ENCODE measurements at places on chromosomes 4 and X.

DNA sequence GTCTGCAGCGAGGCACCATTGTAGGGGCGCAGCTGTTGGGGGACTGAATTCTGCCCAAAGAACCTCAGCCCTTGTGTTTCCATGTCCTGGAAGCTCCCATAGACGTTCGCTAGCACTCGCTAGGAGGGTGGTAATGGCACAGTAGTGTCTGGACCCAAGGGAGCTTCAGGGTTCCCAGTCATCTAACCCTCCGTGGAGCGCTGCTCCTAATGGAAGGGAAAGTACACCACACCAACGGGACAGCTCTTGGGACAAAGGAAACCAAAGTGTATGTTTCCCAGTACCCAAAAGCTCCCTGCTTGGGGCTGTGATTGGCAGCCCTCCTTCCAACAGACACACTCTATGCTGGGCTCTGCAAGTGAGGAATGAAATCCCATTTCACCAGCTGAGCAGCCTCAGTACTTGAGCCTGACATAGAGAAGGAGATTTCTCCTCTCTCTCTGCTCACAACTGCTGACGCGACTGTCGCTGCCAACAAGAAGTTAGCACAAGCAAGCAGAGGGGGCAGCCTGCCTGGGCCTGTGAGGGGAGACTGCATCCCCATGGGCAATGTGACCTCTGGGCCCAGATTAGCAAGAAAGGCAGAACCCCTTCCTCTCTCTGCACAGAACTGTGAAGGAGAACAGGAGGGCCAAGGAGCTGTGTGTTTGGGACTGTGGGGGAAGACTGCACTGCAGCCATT is 67.6 kb upstream of the SMARCAD1 start:
- no peak for DNase-seq

DNA sequence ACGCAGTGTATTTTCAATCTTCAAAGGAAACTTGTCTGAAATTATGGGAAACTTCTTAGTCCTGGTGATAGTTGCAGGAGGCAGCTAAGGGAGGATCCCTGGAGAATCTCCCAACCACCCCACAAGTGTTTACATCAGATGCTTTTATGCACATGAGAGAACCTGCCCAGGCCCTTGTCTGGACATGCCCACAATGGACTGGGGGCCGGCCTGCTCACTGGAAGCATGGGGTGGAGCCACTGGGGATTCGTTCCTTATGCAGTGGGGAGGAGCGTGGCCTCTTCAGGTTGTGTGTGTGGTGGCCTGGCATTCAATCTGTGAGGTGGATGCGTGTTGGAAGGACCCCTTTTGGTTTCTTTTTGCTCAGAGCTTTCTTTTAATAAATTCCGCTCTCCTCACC is 398.7 kb upstream of the PPP1R2C start:
- DNase-seq = no peak

- no peak for DNase-seq
These were observed 7.7 kb upstream of the TXLNG start for GRCh38 chrX:16778545-16778944.

GRCh38 chr4:85408301-85408700 is 66.6 kb upstream of the ARHGAP24 start:
- DNase-seq = no peak

DNA sequence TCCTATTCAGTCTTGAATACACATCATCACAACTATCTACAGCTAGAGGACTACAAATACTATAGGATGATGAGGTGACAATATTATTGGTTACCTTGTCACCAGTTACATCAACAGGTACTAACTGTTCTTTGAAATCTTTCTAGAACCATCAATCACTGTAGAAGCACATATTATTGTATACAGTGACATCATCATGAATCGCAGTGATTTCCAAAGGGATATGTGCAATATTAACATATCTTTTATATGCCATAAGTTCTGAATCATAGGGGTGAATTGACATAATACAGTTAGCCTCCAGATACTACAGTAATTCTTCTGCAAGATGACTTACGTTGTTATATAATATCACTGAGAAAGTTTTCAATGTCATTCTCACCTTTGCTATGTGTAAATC is 105.2 kb upstream of the HPGD start:
- no peak for DNase-seq

DNA sequence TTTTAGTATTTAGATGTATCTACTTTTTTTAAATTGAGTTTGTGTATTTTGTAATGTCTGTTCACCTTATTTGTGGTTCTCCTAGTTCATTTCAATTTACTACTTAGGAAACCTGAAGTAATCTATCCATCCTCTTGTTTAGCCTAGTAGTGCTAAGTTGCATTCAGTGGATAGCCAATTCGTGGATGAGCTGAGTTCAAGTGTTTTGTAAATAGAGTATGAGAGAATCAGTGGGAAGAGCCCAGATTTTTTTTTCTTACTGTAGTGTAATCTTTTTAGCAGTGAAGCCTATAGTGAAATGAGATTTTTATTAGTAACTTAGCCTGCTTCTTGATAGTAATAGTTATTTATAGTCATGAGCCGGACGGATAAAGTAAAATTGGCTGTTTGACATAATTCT is 21.7 kb downstream of the STAG2 start:
- no peak for DNase-seq

DNA sequence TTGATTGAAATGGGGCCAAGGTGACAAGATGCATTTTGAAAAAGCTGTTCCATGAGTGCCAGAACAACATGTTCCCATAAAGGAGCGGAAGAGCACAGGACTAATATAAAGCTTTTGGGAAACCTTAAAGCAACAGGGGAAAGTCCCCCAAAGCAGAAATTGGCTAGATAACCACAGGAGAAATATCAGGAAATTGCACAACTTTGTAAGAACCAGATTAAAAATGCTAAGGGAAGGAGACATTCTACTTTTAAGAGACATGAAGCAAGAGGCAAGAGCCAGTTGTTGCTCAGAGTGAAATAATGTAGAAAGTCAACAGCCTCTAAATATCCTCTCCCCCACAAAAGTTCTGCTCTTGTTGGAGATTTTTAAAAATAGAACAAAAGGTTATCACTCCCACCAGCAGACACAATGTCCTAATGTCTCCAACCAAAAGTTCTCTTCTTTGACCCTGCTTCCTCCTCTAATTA is 85.2 kb upstream of the LNX1 start:
- DNase-seq = no peak

GRCh38 chr4:54941994-54942552 is 183.3 kb downstream of the KDR start:
- DNase-seq = no peak

DNA sequence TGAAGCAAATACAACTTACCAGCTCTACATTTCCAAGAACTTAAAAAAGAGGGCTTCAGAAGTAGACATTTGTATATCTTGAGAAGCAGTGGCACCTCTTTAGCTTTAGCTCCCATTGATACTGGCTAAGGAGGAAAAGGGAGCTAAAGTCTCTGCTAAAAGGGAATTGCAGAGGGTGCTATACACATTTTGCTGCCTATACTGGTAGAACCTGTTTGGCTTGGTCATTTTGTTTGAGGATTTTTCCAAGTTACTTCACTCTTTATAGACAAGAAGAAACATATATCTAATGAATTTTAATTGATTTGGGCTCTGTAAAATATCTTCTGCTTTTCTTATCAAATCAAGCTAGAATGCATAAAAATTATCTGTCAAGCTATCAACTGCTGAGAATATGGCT is 11.8 kb downstream of the PAPSS1 start:
- no peak for DNase-seq

- DNase-seq = no peak
These were observed 335.5 kb downstream of the ARHGAP10 start for GRCh38 chr4:148067301-148067916.

DNA sequence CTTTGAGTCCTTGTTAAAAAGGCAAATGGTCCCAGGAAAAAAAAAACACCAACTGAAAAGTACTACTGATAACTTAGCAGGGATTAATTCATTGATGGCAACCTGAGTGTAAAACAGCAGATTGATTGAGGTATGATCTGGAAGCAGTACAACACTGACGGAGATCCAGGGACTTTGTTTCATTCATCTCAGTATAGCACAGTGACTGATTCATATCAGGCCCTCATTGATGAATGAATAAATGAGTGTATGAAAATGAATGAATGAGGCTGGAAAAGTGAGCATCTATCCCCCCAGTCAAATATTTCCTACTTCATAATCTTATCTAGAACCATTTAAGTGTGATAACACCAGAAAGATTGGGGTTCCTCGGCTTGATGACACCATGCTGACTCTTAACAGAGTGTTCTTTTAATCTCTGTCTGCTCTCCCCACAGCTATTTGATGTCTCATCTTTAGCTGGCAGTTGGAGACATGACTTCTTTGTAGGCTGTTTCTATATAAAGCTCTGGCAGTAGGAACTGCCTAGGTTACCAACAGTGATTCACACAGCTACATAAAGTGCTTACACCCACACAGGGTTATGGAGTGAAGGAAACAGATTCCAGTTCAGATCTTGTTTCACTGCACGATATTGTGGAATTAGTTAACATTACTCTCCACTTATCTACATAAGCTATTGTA is 18.6 kb upstream of the RNF128 start:
- no peak for DNase-seq

- no peak for DNase-seq
These were observed 38.5 kb downstream of the LAMTOR3 start for GRCh38 chr4:99855678-99856077.

DNA sequence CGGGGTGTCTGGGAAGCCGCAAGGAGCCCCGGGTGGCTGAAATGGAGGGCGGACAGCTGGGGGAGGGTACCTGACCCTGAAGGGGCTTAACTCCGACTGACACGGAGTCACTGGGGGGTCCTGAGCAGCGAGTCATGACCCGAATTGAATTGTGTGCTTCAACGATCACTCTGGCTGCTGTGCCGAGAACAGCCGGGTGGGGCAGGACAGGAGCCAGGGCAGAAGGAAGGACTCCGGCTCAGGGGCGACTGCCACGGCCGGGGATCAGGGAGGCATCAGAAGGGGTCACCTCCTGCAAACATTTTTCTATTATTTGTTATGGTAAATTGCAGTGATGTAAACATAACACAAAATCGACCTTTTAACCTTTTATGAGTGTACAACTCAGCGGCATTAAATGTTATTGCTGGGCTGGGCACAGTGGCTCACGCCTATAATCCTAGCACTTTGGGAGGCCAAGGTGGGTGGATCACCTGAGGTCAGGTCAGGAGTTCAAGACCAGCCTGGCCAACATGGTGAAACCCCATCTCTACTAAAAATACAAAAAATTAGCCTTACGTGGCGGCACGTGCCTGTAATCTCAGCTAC is 21.6 kb downstream of the ZFYVE28 start:
- no peak for DNase-seq

DNA sequence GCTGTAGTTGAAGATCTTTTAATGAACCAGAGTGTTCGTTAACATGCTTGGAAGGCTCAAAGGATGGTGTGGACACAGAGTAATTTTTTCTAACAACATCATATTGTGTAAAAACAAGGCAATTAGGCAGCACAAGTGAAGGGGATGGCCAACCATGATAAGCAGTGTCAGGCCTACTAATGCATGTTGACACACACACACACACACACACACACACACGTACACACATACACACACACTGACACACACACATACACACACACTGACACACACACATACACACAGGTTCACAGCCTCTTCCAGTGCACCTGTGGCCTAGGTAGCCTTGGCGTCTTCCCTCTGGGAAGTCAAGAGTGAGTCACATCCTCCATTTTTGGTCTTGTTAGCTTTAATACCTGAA is at the start of gene SUPT20HL1:
TSS of gene SUPT20HL1 (plus strand) at position 368 of the 400 bp plus-strand sequence. CDS start 2,122 bp downstream, outside the sequence.
- DNase-seq = no peak

DNA sequence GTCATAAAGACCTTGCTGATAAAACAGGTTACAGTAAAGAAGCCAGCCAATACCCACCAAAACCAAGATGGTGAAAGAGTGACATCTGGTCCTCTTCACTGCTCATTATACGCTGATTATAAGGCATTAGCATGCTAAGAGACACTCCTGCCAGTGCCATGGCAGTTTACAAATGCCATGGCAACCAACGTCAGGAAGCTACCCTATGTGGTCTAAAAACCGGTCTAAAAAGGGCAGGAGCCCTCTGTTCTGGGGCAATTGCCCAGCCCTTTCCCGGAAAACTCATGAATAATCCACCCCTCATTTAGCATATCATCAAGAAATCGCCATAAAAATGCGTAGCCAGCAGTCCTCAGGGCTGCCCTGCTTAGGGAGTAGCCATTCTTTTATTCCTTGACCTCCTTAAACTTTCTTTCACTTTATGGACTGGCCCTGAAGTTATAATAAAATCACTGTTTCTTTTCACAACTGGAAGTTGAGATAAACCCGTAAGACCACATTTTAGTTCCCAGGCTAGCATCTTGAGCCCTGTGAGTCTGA is 260.5 kb upstream of the FAT1 start:
- DNase-seq = no peak

DNA sequence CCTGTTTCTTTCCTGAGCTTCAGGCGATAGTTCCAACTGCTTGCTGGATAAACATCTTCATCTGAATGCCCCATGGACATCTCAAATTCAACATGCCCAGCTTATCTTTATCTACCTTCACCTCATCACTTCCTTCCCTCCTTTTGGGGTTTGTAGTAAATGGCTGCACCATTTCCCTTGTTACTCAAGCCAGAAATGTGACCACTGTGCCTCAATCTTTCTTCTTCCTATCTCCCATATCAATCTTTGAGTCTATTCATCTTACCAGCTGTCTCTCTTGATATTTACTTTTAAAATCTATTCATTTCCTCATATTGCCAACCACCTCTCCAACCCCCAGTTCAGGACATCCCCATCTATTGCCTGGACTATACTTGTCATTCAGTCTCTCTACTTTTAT is 155.4 kb downstream of the PPA2 start:
- DNase-seq = no peak

DNA sequence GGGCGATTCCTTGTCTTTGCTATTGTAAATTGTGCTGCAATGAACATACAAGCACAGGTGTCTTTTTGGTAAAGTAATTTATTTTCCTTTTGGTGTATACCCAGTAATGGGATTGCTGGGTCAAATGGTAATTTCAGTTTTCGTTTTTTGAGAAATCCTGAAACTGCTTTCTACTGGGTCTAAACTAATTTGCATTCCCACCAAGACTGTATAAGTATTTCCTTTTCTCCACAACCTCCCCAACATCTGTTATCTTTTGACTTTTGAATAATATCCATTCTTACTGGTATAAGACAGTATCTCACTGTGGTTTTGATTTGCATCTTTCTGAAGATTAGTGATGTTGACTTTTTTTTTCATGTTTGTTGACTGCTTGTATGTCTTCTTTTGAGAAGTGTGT is 2506.0 kb downstream of the PCDH7 start:
- no peak for DNase-seq

DNA sequence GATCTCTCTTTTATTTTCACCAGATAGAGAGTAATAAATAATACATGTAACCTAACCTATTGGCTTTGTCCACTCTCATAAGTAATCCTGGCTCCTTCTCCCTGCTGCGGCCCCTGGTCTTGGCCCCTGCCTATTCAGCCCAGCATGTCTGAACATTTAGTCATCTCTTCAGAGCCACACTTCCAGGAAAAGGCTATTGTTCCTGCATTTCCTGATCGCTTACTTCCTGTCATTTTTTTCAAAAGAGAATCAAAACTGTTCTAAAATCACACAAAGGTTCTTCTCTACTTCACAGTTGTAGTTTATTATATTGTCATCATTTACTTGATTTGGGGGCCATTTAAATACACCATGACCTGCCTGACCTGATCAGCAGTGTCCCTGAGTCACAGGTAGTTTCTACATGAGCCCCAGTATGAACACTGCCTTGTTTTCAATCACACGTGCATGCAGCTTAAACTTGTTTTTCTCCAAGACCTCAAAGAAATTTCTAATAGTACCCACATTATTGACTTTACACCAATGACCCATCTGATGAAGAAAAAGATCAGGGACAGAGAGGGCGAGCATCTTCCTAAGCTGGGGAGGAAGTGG is 47.4 kb upstream of the KDR start:
- no peak for DNase-seq

Data from activated CD8-positive, alpha-beta memory T cell treated with anti-CD3 and anti-CD28 coated beads for 1 hour (primary cell).